ENCODE measurements at places on chromosomes 4 and X. TPM values are rescaled to one million over a fixed set of nuclear protein-coding genes. Genes with fewer than 3 reads are reported as not detected.

The ADRA2C gene
- total RNA-seq = 0.85 TPM

The SHROOM3 gene
- 3.3 TPM for total RNA-seq

The ARL13A gene
- total RNA-seq = not detected

The SLITRK4 gene
- total RNA-seq = 0.96 TPM

The CXorf65 gene
- not detected for total RNA-seq

The TRIM75 gene
- not detected for total RNA-seq

The EFNB1 gene
- 40.8 TPM for total RNA-seq

The TXK gene
- total RNA-seq = not detected

The SORCS2 gene
- total RNA-seq = 0.19 TPM

The GPR82 gene
- total RNA-seq = not detected

The NIPAL1 gene
- total RNA-seq = 2.9 TPM

The AKAP14 gene
- not detected for total RNA-seq

The SLC39A8 gene
- total RNA-seq = 22.0 TPM

The BST1 gene
- 39.5 TPM for total RNA-seq

The GRIA3 gene
- total RNA-seq = 5.4 TPM

The GAGE2A gene
- not detected for total RNA-seq

The SMR3B gene
- not detected for total RNA-seq

The LIN54 gene
- 13.2 TPM for total RNA-seq

The MTMR8 gene
- total RNA-seq = 0.19 TPM

The TCEAL8 gene
- 145 TPM for total RNA-seq

All from regular cardiac myocyte (primary cell).